Forelimb muscle (tissue), 1 donor: ENCODE measurements at places on chromosomes 11 and 22. TPM values are rescaled to one million over a fixed set of nuclear protein-coding genes. Genes with fewer than 3 reads are reported as not detected.

The SYT7 gene
- 3.3 TPM for polyA plus RNA-seq

The DEUP1 gene
- not detected for polyA plus RNA-seq

The RBX1 gene
- polyA plus RNA-seq: 63.4 TPM

The SCGB1D2 gene
- not detected for polyA plus RNA-seq

The HTR3A gene
- polyA plus RNA-seq: 0.24 TPM

The CD3D gene
- not detected for polyA plus RNA-seq

The SLC7A4 gene
- 0.81 TPM for polyA plus RNA-seq

The GGTLC3 gene
- not detected for polyA plus RNA-seq

The RIMBP3C gene
- 0.35 TPM for polyA plus RNA-seq

The BEST1 gene
- 2.5 TPM for polyA plus RNA-seq

The TMPRSS13 gene
- 0.19 TPM for polyA plus RNA-seq

GRCh38 chr22:39253435-39254070 is 8.8 kb upstream of the PDGFB start:
- no peak for DNase-seq

- no peak for DNase-seq
Measured at GRCh38 chr22:27131346-27131745, 474.0 kb downstream of the MIAT start.

DNA sequence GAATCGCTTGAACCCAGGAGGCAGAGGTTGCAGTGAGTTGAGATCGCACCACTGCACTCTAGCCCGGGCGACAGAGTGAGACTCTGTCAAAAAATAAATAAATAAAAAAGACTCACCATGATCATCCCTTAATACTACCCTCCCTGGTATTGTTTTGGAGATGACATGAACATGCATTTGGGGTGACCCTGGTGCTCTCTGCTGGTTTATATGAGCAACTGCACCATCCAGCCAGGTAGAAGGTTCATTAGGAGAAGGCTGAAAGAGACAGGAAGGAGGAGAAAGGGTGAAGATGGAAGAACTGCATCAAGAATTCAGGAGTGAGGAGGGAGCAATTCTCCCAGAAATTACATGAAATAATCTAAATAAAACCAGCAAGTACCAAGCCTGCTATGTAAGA is 37.8 kb downstream of the SLC5A1 start:
- DNase-seq: no peak

- DNase-seq: no peak
Measured at GRCh38 chr11:125173556-125173955, 9.0 kb downstream of the PKNOX2 start.

DNA sequence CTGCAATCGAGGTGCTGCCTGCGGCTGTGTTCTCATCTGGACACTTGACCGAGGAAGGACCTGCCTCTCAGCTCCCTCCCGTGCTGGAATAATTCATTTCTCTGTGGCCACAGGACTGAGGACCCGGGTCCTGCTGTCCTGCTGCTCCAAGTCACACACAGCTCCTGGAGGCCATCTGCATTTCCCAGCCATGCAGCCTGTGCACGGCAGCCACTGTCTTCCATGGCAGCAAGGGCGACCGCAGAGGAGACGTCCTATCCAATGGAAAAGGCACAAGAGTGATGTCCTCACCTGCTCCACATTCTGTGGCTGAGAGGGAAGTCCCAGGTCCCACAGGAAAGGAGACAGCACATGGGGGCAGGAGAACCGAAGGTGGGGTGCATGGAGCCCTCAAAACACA is 495.8 kb downstream of the BRD1 start:
- no peak for DNase-seq

DNA sequence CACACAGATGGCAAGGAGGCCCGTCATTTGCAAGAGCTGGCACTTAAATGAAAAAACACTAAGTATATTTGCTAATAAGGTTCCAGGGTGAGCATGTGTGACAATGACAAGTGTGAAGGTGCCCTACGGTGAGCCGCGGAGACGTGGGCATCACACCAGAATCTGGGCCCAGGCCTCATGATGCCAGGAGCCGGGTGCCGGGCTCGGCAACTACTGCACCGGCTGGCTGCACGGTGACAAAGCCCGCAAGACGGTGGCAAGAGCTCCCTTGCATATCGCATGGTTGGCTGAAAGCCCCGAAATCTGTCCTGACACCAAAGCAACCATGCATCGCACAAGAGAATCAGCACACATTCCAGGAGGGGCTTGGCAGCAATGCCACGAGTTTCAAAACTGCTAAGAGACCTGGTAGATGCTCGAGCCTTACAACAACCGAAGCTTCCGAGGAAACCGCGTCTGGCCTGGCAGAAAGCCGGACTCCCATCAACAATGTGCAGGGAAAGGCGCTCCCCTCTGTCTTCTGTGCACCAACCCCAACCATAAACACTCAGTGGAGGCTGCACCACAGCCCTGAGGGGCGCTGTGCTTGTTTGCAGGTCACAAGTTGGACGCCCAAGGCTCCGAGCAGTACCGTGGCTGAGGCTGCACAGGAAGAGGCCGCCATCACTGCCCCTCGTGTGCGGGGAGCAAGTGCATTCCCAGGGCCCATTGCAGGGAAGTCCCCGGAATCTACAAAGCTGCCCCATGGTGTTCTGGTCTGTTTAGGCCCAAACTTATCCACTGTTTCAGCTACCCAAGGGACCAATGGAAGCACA is 339.7 kb downstream of the CTTN start:
- no peak for DNase-seq

GRCh38 chr11:128421577-128422330 is 165.6 kb downstream of the ETS1 start:
- DNase-seq: no peak

- DNase-seq: no peak
Measured at GRCh38 chr22:44368611-44369292, 56.0 kb upstream of the SHISAL1 start.

GRCh38 chr11:25970726-25971508 is 361.0 kb upstream of the ANO3 start:
- DNase-seq: no peak

- no peak for DNase-seq
Measured at GRCh38 chr11:17653611-17654010, 65.8 kb upstream of the MYOD1 start.

DNA sequence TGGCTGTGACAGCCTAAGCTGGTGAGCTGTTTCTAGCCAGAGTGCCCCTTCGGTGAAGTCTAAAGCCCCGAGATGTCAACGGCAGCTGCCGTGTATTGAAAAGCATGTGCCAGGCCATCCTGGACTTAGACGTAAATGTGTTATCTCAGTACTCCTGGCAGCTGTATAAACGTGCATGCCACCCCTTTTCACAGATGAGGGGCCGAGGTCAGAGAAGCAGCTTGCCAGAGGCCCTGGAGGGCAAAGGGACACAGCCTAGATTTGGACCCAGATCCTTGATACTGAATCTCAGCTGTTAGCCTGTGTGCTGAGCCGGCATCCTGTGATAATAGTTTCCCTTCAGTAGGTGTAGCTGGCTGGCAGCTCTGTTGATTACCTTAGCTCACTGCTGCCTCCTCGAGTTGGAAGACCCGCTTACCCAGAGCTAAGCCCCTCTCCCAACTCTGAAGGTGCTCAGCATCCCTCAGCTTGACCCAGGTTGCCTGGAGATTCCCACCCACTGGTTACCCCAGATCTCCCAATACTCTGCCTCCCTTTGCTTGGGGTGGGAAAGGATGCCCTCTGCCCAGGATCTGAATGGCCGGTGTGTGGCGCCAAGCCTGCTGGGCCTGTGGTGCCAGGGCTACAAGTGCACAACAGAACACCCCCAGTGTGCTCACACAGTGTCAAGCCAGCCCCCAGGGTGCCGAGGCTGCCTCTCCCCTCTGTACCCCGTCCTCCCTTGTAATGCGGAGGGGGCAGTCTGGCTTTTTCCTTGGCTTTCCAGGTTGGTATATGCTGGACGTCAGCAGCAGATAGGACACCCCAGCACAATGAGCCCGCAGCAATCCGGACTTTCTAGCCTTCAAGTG is 59.8 kb upstream of the WNT7B start:
- no peak for DNase-seq

DNA sequence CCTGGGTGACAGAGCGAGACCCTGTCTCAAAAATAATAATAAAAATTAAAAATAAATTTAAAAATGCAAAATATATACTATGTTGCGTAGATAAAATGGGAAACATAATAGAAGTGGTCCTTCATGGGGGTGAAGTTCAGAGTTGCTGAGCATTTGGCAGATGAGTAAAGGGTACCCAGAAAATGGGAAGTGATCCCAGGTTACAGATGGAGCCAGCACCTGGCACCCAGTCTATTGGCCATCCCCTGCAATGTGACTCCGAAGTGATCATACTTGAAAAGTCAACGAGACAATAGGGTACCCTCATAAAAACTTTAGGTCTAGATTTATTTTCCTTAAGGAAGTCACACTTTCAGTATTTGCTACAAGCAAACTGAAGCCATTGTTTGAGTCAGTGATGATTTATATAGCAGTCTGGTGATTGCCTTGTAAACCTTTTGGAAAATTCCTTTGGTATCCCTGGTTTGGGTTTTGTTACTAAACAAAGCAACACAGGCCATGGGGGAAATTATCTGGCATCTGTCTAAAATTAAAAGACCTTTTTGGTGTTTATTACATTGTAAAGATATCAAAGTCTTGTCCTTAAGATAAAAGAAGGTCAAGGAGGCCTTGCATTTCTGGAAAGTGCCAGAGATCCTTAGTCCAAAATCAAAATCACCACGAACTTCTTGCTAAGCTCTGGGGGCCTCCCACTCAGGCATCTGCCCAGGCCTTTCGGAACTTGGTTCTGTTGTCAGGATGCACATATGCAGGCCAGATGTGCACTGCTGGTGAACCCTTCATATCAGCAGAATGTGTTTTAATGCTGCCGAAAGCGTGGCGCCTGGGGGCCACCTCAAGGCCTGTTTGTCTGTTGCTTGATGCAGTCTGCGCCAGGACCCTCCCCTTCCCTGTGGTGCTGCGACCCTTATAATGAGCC is 4.3 kb downstream of the SMARCB1 start:
- no peak for DNase-seq

DNA sequence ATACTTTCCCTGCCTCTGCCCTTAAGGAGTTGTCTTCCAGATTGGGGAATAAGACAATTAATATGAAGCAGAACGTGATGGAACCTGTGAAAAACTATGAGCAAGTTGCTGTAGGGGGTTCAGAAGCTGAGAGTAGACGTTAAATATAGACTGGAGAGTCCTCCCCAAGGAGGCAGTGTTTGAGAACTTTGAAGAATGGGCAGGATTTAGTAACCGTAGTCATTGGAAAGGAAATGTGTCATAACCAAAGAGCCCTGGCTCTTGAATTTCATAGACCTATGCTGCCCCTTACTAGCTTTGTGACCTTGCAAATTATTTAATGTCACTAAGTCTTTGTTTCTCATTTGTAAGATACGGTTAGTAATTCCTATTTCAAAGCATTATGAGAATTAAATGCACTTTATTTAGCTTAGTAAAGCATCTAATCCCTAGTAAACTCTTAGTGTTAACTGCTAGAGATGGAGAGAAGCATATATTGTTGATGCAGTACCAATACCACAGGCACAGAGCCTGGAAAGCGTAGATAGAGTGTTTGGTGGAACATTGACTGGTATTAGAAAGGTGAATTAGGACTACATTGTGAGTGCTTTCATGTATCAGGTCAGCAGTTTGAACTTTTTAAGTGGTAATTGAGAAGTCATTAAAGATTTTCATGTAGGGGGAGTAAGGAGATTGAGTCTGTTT is 54.1 kb downstream of the MCAM start:
- no peak for DNase-seq

GRCh38 chr11:63553759-63554158 is 9.4 kb downstream of the PLAAT2 start:
- no peak for DNase-seq

DNA sequence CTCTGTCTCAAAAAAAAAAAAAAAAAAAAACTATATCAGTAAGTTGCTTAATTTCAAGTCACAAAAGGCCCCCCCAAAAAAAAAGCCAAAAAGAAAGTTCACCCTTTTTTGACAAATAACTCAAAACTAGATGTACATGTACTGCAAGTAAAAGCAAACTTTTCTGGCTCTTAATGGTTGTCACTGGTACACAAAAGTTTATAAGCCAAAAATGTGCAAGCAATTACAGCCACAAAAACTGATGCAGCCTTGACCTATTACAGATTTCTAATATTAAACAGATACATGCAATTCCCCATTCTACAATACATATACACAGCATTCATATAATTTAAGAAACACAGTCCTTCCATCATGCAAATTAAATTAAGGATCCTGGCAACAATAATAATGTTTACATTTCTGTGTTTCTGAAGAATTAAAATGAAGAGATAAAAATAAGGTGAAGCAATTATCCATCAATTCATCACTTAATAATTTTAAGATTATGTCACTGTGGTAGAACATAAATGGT is 18.6 kb downstream of the PICALM start:
- DNase-seq: no peak
